ENCODE measurements at places on chromosomes 12 and 14. TPM values are rescaled to one million over a fixed set of nuclear protein-coding genes. Genes with fewer than 3 reads are reported as not detected.

DNA sequence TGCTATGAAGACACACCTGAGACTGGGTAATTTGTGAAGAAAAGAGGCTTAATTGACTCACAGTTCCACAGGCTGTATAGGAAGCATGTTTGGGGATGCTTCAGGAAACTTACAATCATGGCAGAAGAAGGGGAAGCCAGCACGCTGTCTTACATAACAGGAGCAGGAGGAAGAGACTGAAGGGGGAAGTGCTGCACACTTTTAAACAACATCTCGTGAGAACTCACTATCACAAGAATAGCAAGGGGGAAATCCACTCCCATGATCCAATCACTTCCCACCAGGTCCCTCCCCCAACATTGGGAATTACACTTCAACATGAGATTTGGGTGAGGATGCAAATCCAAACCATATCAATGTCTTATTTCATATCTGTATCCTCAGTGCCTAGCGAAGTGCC, 307.2 kb downstream of the ATP23 start:
- no peaks in the 10 kb centered on the region for H3K27me3 ChIP-seq
- H3K4me3 ChIP-seq, result no peak overlapping the region
- peak; percentile 53 for DNase-seq

GRCh38 chr12:26595806-26596205, 237.2 kb downstream of the ITPR2 start:
- no peak for DNase-seq
- no peaks in the 10 kb centered on the region for H3K4me1 ChIP-seq
- H3K27me3 ChIP-seq, result no peaks in the 10 kb centered on the region
- H3K27ac ChIP-seq, result no peak overlapping the region
- H3K4me3 ChIP-seq, result no peak overlapping the region
- H3K36me3 ChIP-seq, result peaks cover 9% of the 10 kb centered on the region

- H3K27ac ChIP-seq, result no peak overlapping the region
- peaks cover 20% of the 10 kb centered on the region for H3K4me1 ChIP-seq
- no peaks in the 10 kb centered on the region for H3K27me3 ChIP-seq
- H3K36me3 ChIP-seq, result no peaks in the 10 kb centered on the region
- H3K4me3 ChIP-seq, result no peak overlapping the region
Measured at GRCh38 chr12:92547420-92547819, 155.4 kb upstream of the PLEKHG7 start.

DNA sequence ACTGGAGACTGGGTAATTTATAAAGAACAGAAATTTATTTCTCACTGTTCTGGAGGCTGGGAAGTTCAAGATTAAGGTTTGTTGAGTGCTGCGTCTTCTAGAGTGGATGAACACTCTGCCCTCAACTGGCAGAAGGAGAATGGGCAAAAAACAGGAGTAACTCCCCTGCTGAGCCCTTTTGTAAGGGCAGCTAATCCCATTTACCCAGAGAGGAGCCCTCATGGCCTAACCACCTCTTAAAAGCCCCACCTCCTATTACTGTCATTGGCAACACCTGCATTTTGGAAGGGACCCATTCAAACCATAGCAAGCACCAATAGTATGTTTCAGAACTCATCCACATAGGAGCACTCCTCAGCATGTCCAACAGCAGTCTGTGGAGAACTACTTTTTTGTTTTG, 47.4 kb downstream of the BORCS5 start:
- H3K4me1 ChIP-seq, result peaks cover 12% of the 10 kb centered on the region
- peak overlapping the region; percentile 4 for H3K27ac ChIP-seq
- no peaks in the 10 kb centered on the region for H3K27me3 ChIP-seq
- H3K36me3 ChIP-seq, result no peaks in the 10 kb centered on the region
- DNase-seq, result no peak

DNA sequence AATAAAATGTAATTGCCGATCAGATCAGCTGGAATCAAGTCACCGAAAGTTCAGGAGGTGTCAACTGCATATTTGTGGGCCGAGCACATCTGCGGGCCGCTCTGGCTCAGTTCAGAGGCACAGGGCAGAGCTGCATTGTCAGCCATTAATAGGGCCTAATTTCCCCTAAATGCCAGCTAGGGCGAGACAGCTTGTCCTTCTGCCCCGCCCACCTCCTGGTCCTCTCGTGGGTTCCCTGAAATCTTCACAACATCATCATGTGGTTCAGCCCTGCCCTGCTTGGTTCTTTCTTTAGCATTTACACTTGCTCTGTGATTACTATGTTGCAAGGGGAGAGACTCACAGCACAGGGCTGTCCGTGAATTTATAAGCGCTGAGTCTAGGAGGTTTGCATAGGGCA, 148.9 kb downstream of the CHST11 start:
- H3K4me3 ChIP-seq, result no peak overlapping the region
- peaks cover 25% of the 10 kb centered on the region for H3K4me1 ChIP-seq
- DNase-seq, result peak; percentile 94

- no peaks in the 10 kb centered on the region for H3K27me3 ChIP-seq
- no peak for DNase-seq
- peak overlapping the region; percentile 41 for H3K4me3 ChIP-seq
- no peaks in the 10 kb centered on the region for H3K36me3 ChIP-seq
Measured at GRCh38 chr14:85934123-85934885, 404.4 kb downstream of the FLRT2 start.

DNA sequence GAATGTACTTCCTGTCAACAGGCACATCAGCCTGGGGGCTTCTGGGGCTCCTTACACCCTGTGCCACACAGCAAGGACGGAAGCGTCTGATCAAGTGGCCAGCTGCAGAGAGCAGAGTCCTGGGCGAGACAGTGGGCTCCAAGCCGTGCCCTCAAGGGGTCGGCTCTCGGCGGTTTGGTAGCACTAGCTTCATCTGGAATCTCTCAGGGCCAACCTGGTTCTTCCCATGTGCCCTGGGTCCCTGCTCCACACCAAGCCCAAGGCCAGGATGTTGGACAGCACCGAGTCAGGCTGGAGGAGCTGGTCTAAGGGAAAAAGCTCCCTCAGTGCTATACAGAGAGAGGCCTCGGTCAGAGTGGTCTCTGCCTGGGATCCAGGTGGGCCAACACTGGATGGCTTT, 20.5 kb downstream of the DIO3 start:
- no peaks in the 10 kb centered on the region for H3K27me3 ChIP-seq
- no peak overlapping the region for H3K4me3 ChIP-seq

DNA sequence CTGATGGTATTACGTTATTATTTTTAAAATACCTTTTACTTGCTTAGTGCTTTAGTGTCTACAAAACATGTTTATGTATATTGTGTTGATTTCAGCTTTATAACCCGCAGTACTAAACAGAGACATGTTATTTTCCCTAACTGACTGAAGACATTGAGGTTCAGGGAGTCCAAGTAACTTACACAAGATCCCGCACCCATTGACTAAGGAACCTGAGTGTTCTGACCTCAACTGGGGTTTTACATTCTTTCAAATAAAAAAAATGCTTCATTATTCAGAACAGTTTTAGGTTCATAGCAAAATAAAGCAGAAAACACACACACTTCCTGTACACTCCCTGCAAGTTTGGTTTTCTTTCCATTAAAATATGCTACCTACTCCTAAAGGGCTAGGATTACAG, 60.4 kb upstream of the METAP2 start:
- peaks cover 10% of the 10 kb centered on the region for H3K4me1 ChIP-seq
- no peak for DNase-seq
- no peak overlapping the region for H3K4me3 ChIP-seq
- no peaks in the 10 kb centered on the region for H3K27me3 ChIP-seq

- H3K4me3 ChIP-seq, result no peak overlapping the region
- no peak for DNase-seq
- H3K4me1 ChIP-seq, result no peaks in the 10 kb centered on the region
- H3K27ac ChIP-seq, result no peak overlapping the region
- H3K27me3 ChIP-seq, result no peaks in the 10 kb centered on the region
Measured at GRCh38 chr12:99609455-99610181, 37.9 kb upstream of the GARIN6 start.

DNA sequence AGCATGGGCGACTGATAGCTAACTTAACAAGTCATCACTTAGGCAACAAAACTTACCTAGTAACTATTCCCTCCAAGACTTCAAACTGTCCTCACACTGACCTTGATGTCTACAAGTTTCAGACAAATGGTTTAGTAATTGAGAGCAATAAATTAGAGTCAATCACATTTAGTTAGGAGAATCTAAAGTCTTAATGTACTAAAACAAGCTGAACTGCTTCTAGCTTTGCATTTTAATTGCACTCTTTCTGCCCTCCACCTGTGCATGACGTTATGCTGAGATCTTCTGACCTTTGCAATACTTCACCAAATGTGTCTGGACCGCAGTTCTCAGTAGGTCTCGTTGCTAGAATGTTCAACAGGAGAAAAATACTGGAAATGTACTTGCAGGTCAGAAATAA, 158.0 kb downstream of the PIK3C2G start:
- no peak overlapping the region for H3K4me3 ChIP-seq
- no peak for DNase-seq
- no peaks in the 10 kb centered on the region for H3K4me1 ChIP-seq
- no peaks in the 10 kb centered on the region for H3K27me3 ChIP-seq

GRCh38 chr12:81797100-81797499, 38.0 kb upstream of the PPFIA2 start:
- no peaks in the 10 kb centered on the region for H3K36me3 ChIP-seq
- DNase-seq, result no peak
- peaks cover 9% of the 10 kb centered on the region for H3K4me1 ChIP-seq
- H3K27ac ChIP-seq, result no peak overlapping the region
- no peaks in the 10 kb centered on the region for H3K27me3 ChIP-seq

DNA sequence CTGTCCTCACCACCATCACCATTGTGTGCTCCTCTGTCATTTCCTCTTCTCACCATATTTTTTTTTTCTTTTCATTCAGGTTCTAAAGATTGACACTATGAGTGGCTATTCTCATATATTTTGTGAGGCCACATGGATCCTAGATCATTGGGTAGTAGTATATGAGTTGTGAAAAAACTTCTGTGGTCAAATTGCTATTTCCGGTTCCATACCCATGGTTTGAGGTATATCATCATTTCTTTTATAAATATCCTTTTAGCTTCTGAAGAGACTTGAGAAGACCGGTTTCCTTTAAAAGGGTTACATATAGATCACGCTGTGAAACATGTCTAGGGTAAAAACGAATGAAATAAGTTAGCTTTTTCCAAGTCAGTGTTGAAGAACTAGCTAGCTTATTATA, 769.3 kb downstream of the NOVA1 start:
- no peaks in the 10 kb centered on the region for H3K4me1 ChIP-seq
- no peak overlapping the region for H3K27ac ChIP-seq
- no peak for DNase-seq

DNA sequence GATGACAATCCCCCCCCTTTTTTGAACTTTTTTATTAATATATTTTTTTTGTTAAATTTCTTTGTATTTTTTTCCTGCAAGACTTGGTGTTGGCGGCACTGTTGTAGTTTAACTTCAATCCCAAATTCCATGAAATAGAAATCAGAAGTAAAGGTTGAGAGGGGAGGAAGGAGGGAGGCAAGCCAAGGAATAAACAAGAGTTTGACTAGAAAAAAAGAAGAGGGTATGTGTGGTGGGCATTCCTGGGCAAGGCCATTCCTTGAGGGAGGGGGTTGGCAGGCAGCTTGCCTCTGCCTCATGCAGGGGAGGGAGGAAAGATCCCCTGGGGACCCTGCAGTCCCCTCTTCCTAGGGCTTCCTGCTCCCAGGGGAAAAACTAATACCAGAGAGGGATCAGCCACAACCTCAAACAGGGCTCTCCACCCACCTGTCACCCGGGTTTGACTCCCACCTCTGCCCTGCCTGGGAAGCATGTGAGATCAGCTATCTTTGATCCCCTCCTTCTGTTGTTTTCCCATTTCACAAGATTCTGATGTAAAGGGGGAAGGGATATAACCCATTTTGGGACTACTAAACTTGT, 519 bp upstream of the AP1G2 start:
- no peaks in the 10 kb centered on the region for H3K27me3 ChIP-seq
- H3K27ac ChIP-seq, result peak overlapping the region; percentile 79
- H3K4me1 ChIP-seq, result peaks cover 25% of the 10 kb centered on the region
- DNase-seq, result no peak

- DNase-seq, result no peak
- H3K4me1 ChIP-seq, result peaks cover 79% of the 10 kb centered on the region
- no peaks in the 10 kb centered on the region for H3K27me3 ChIP-seq
- peak overlapping the region; percentile 98 for H3K4me3 ChIP-seq
- peaks cover 48% of the 10 kb centered on the region for H3K36me3 ChIP-seq
Measured at GRCh38 chr12:6535960-6536847, 1.9 kb downstream of the GAPDH start.

DNA sequence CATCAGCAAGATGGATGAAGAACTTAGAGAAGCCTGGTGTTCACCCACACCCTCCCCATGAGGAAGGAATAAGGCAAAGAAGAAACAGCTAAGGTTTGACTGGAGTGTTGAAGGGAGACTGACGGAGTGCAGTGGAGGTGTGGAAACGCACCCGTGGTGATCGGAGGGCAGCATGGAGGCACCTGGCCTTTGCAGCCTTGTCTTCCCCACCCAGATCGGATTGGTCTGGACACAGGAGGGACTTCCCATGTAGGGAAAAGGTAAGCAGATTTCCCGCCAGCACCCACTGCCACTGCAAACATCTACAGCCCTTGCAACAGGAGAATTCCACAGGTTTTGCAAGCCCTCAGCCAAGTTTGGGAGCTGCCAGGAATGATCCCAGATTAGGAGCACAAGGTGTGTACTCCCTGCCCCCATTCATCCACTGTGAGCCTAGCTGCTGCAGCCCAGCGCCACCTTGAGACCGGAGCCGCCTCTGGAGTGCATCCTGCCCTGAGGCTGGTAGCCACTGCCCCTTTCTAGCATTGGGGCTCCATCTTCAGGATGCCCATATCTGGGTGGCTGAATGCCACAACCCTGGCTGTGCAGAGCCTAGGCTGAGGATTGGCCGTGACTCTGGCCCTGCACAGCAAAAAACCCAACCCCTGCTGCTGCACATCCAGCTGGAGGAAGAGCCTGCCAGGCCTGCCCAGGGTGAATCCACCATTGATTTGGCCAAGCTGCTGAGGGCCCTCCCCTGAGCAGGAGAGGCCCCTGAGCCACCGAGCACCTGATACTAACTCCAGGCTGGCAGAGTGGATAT, 411.1 kb downstream of the TMEM121 start:
- no peaks in the 10 kb centered on the region for H3K36me3 ChIP-seq
- H3K4me3 ChIP-seq, result no peak overlapping the region
- H3K4me1 ChIP-seq, result no peaks in the 10 kb centered on the region
- H3K27ac ChIP-seq, result no peak overlapping the region
- H3K27me3 ChIP-seq, result no peaks in the 10 kb centered on the region

- peaks cover 57% of the 10 kb centered on the region for H3K4me1 ChIP-seq
- no peaks in the 10 kb centered on the region for H3K36me3 ChIP-seq
- DNase-seq, result no peak
Measured at GRCh38 chr14:68584786-68585185, 208.1 kb downstream of the ZFP36L1 start.

DNA sequence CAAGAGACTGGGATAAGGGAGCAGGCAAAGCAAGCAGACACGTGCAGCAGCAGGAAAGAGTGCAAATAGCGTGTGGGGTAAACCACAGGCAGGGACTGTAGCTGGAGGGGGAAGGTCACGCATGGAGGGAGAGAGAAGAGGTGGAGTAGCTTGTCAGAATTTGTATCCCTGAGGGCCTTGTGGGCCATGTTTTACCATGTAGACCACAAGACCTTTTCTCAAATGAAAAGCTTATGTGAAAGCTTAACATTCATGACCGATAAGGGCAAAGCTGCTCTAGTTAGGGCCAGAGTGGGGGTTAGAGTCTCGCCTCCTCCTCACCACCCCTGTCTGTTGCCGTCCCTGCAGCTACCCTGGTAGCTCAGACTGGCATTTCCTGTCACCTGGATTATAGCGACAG, 152.9 kb upstream of the E2F7 start:
- no peak overlapping the region for H3K27ac ChIP-seq
- H3K36me3 ChIP-seq, result no peaks in the 10 kb centered on the region
- no peak for DNase-seq
- H3K27me3 ChIP-seq, result no peaks in the 10 kb centered on the region
- no peak overlapping the region for H3K4me3 ChIP-seq

- no peak overlapping the region for H3K27ac ChIP-seq
- no peaks in the 10 kb centered on the region for H3K27me3 ChIP-seq
- no peaks in the 10 kb centered on the region for H3K36me3 ChIP-seq
- no peak overlapping the region for H3K4me3 ChIP-seq
- no peak for DNase-seq
Measured at GRCh38 chr14:65840786-65841185, 428.3 kb downstream of the FUT8 start.

Gene FGF6
- total RNA-seq, result not detected

Gene LALBA
- not detected for total RNA-seq

Gene ACOT6
- not detected for total RNA-seq
